ENCODE measurements at places on chromosomes 6 and 20.

DNA sequence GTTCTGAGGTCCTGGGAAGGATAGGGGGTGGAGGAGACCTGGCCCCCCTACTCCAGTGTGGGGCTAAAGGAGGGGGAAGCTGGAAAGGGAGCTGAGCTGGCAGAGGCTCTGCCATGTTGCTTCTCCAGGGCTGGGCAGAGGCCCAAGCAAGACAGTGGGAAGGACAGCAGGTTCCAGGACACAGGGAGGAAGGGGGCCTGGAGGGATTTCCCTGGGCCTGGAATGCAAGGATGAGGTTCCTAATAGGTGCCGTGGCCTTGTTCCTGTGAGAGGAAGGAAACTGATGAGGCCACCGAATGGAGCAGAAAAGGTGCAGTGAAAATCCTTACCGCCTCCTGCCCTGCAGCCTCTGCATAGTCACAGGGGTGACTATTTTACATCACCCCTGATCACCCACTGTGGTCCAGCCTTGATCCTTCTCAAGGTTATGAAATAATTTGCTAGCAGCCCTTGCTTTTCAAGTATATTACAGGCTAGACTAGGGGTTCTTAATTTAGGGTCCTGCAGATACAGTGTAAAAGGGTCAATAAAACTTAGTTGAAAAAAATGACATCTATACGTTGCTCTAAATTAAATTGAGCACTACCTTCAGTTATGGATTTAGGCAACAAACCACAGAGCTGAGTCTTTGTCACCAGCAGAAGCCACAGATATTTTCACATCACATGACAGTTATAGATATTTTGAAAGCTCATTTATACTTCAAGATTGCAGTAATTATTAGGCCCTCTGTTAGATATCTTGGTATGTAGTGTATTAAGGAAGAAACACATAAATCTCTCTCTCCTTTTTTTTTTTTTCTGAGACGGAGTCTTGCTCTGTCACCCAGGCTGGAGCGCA is 45.7 kb upstream of the RNF24 start:
- DNase-seq = no peak

DNA sequence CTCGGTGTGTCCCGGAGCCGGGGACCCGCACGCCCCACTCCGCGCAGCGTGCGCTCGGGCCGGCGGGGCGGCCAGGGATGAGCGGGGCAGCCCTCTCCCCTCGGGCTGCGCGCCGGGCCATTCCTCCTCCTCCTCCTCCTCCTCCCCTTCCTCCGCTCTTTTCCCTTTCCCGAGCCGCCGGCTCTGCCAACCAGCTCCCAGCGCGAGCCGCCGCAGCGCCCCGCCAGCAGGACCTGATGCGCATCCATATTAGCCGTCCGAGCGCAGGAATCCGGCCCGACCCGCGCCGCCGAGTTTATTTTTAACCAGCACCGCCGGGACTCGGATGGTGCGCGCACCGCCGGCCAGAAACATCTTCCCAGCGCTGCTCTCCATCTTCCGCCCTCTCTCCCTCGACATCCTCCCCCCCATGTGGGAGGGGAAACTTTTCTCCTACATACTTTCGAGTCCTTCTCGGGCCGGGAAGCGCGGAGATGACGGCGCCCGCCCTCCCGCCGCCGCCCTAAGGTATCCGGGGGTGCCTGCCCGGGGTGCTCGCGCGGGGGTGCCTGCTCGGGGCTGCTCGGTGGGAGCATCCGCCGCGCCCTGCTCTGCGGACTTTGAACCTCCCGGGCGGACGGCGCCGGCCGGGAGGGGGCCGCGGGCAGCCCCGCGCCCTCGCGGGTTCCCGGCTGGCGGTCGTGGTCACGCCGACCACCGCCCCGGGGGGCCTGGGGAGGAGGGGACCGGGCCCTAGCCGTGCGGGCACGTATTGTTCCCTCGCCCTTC is 619 bp downstream of the RREB1 start:
- no peak for DNase-seq

DNA sequence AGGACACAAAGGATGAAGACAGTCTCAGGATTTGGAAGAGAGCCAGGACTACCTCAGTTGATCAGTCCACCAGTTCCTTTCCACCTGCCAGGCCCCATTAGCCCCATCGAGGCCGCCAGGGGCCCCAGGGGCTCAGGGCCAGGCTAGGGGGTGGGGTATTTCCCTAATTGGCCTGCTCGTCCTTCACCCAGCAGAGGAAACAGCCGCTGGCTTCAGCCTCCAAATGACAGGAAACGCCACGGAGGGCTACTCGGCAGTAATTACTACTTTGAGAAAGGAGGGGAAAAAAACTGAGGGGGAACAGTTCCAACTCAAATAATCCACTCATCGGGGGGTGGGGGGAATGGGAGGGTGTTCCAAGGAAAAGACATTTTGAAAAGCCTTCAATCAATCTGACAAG is 42.7 kb downstream of the MAFB start:
- DNase-seq = no peak

- no peak for DNase-seq
Observed at GRCh38 chr20:19254956-19255355, 42.5 kb downstream of the SLC24A3 start.

GRCh38 chr6:40719671-40720374 is 132.7 kb upstream of the LRFN2 start:
- peak; percentile 30 for DNase-seq

- DNase-seq = no peak
Observed at GRCh38 chr6:166145751-166146150, 21.9 kb downstream of the TBXT start.

DNA sequence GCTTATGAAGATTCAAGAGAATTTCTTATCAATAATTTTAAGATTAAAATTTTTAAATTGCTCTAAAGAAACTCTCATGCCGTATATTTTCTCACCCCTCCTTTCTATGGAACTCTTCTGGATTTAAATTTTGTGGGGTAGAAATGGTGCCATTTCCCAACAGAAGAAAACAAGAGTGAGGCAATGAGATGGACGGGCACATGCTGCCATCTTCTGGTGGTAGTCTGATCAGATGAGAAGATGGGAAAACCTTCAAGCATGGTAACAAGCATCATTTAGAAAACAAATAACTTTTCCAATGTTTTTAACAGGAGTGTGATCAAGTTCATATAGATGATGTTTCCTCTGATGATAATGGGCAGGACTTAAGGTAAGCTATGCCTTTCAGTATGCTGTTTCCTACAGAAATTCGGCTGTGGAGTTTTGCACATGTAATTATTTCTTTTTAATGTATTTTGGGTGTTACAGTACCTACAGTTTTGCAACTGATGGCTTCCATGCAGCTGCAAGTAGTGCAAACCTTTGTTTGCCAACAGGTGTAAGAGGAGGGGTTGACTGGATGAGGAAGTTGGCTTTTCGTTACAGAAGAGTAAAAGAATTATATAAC is 271.4 kb downstream of the EYA4 start:
- DNase-seq = no peak

DNA sequence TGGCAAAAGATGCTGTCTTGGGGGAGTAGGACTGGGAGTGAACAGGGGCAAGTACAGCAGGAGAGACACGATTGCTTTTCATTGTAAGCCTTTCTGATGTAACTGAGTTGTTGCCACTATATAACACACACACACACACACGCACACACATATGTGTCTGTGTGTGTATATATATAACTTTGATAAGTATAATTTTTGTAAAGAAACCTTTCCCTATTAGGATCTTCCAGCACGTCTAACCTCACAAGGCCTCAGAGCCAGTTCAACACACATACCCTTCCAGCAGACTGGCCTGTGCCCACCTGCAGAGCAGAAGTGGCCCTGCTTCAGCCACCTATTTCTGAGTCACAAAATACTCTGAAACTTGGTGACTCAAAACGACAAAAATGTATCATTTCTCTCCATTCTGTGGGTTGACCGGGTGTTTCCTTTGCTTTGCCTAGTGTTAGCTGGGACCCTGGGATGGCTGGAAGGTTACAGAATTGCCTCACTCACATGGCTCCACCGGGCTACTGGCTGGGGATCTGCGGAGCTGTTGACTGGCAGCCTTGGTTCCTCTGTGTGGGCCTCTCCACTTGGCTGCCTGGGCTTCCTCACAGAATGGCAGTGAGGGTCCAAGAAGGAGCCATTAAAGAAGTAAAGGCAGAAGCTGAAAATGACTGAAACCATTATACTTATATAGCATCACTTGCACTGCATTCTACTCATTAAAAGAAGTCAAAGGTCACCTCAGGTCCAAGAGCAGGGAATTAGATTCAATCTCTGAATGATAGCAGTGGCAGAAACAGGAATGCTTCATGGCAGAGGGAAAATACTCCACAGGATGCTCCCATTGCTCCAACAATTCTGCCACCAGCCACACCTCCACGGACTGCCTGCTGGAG is 126.4 kb downstream of the BANF2 start:
- DNase-seq = peak; percentile 74

- DNase-seq = no peak
Observed at GRCh38 chr20:60695226-60696000, 556.6 kb upstream of the CDH4 start.

GRCh38 chr20:53685070-53685595 is 91.5 kb upstream of the ZNF217 start:
- DNase-seq = no peak

DNA sequence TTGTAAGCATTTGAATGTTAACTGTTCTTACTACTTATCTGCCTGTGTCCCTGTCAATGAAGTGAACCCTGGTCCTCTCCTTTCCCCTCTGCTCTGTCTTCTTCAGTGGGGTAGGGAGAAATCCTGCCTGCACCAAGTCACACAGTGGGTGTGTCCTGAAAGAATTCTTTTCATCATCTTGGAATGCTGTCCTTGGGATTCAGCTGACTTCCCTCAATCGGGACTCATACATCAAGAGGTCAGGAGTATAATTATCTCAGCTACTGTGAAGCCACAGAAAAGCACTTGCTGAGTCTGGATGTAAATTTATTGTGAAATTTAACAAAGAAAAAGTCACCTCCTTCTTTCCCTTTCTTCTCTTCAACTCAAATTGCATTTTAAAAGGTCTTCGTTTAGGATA is 328.5 kb downstream of the SOX4 start:
- DNase-seq = no peak

DNA sequence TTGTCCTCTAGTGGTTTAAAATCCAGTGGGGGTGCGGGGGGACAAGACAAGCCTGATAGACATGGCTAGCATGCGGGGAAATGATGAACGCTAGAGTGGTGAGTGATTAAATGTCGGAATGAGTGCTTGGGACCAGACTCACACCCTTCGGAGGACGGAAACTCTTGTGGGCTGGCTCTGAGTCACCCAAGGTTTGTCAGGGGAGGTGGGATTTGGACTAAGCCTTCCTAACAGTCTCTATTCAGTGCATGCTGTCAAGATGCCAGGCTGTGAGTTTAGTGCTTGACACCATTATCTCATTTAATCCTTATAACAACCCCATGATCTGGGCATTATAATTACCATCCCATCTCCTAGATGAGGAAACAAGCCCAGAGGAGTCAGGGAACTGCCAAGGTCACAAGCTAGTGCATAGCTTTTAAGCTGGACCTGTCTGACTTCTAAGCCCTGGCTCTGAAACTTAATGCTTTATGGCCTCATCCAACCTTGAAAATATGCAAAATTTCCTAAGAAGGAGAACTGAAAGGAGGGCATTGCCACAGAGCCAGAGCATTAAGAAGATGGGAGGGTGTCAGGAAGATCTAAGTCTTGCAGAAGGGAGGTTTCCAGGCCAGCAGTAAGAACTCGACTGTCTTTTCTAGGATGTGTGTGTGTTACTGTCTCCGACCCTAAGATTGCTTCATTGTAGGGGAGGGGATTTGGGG is 168.7 kb upstream of the LRFN2 start:
- DNase-seq = peak; percentile 8

GRCh38 chr20:33790566-33790965 is 20.6 kb upstream of the CHMP4B start:
- no peak for DNase-seq

GRCh38 chr6:112029045-112029822 is 24.7 kb upstream of the CCN6 start:
- DNase-seq = no peak

DNA sequence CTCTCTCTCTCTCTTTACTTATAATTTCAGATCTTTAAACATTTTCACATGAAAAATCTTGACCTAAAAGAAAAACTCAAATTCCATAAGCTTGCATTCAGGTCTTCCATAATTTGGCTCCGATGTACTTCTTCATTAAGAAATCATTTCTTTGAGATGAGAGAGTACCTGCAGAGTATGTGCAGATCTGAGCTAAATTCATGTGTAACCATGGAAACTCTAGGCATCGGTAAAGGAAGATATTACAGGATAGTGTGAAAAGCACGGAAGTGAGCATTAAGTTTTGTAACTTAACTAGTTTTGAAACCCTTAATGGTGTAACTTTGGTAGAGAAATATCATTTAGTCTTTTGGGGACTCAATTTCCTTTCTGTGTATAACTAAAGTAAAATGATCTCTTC is 295.9 kb upstream of the SOX4 start:
- DNase-seq = no peak

GRCh38 chr6:148479497-148479896 is 136.9 kb downstream of the SASH1 start:
- DNase-seq = no peak

- DNase-seq = no peak
Observed at GRCh38 chr6:128532136-128532535, 11.7 kb upstream of the PTPRK start.

DNA sequence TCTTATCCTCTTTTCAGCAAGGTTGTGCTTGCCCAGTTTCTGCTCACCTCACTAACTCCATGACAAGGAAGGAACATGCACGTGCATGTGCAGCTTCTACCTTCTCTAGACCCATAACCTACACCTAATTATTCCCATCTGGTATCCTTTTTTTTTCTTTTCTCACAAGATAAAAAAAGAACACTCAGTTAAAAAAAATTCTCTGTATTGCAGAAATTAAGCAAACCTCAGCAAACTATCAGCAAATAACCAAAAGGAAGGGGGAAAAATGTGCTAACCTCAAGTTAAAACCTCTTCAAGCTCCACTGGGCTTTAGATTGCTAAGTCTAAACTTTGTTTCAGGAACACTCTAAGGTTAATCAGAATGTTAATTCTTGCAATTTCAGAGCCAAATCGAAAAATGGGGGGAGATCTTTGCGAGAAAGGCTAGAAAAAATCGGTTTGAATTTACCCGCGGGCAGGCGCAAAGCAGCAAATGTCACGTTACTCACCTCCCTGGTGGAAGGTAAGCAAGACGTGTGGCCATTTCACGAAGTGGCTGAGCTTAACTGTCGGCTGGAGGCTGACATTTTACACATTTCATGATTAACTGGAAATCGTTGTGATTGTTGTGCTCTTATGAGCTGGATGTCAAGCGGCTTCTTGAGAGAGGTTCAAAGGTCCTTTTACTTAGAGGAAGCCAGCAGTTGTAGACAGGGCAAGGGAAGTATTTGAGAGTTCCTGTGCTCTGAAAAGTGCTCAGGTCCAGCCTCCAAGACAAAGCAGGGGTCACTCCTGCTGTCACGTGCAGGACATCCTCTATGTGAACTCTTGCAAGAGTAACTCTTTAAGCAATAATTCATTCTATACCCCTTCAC is 19.1 kb downstream of the TFAP2B start:
- DNase-seq = no peak

DNA sequence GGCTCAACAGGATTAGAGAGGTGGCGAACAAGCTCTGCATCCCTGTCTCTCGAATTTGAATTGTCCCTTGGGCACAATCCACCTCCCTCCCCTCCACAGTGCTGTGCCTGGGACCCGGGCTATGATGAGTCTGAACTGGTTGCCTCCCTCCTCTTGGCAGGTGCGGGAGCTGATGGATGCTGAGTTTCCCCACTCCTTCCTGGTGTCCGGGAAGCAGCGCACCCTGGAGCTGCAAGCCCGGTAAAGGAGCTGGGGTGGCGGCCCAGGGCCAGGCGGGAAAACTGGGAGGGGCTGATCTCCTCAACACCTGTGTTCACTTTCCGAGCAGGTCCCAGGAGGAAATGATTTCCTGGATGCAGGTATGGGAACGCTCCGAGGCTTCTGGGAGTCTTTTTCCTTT is 14.9 kb downstream of the FGD2 start:
- DNase-seq = no peak

GRCh38 chr6:151948002-151948743 is 140.7 kb downstream of the ESR1 start:
- DNase-seq = no peak

Data from GM12878 (cell line).